ENCODE measurements at places on chromosomes 1 and 21.

DNA sequence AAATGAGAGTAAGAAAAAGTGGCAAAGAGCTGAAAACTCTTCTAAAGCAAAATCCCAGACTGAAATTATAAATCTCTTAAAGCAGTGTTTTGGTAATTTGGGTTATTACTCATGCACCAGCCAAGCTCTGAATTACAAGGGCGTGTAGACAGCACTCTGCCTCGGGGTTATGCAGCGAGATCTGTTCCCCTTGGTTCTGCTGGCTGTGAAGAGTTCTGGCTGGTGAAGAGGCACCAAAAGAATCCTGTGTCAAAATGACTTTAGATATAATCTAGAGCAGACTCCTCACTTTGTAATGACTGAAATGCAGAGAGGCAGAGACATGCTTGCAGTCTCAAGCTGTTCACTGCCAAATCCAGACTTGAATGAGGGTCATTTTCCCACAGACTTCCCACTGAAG, 461.8 kb upstream of the CXADR start:
- DNase-seq, result no peak

- DNase-seq, result peak; percentile 18
These were observed 46.9 kb downstream of the HLX start for GRCh38 chr1:220926146-220926545.

- no peak for DNase-seq
These were observed 3.0 kb downstream of the PLA2G2F start for GRCh38 chr1:20142001-20142710.

DNA sequence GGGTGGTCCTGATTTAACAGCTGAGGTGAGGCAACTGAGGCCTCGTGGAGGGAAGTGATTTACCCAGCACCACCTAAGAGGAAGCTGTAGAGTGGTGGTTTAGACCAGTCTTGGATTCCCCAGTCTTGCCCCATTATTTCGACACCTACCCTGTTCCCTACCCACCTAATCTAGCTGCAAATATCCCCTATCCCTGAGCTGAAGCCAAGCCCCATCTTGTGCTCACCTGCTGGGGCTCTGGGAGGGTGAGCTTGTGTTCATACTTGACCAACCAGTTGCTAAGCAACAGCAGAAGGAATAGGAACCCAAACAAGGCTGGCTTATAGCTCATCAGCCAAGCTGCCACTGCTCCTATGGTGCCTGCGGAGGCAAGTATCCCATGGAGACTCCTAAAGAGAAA, 2.0 kb downstream of the TEX46 start:
- DNase-seq, result peak; percentile 80

GRCh38 chr1:40316595-40317393, at the start of gene COL9A2:
TSS of gene COL9A2 (minus strand) at chr1:40317286. CDS start at chr1:40317197, 89 bp downstream.
- DNase-seq, result peak; percentile 44

GRCh38 chr1:172976222-172977041, 74.3 kb downstream of the TNFSF18 start:
- DNase-seq, result no peak

GRCh38 chr1:15718199-15718601, 17.9 kb upstream of the SLC25A34 start:
- no peak for DNase-seq

DNA sequence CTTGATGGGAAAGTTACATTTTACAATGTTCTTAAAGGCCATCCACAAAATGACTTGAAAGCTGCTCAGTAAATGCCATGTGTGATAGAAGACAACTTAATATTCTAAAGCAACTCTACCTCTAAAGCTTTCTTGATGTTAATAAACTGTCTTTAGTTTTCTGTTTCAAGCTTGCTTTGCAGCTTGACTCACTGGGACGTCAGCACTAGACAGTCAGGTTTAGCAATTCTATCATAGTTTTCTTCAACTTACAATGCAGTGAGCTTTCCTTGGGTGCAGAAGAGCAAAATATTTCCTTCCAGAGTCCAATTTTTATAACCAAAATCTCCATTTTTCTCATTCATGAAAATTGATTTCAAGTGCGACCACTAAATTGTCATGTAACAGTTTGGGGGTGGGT, 273.1 kb downstream of the NTNG1 start:
- no peak for DNase-seq

GRCh38 chr1:203551550-203551949, 57.6 kb downstream of the OPTC start:
- DNase-seq, result no peak

DNA sequence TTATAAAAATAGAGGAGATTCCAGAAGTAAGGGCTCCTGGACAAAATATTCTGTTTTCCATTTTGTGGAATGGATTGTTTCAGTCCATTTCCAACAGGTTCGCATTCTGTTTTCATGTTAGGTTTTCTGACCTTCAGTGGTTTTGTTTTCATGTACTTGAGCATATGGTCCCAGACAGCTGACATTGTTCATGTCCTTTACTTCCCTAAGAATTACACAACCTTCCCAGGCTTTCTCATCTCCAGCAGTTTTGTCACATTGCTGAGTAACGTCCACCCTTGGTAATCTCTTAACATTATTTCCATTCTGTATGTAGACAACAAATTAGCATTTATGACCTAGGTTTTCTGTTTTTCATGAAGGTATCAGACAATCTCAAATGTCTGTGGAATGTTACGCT, 21.0 kb upstream of the ERRFI1 start:
- no peak for DNase-seq

GRCh38 chr1:180837020-180837419, 75.7 kb upstream of the KIAA1614 start:
- DNase-seq, result no peak

DNA sequence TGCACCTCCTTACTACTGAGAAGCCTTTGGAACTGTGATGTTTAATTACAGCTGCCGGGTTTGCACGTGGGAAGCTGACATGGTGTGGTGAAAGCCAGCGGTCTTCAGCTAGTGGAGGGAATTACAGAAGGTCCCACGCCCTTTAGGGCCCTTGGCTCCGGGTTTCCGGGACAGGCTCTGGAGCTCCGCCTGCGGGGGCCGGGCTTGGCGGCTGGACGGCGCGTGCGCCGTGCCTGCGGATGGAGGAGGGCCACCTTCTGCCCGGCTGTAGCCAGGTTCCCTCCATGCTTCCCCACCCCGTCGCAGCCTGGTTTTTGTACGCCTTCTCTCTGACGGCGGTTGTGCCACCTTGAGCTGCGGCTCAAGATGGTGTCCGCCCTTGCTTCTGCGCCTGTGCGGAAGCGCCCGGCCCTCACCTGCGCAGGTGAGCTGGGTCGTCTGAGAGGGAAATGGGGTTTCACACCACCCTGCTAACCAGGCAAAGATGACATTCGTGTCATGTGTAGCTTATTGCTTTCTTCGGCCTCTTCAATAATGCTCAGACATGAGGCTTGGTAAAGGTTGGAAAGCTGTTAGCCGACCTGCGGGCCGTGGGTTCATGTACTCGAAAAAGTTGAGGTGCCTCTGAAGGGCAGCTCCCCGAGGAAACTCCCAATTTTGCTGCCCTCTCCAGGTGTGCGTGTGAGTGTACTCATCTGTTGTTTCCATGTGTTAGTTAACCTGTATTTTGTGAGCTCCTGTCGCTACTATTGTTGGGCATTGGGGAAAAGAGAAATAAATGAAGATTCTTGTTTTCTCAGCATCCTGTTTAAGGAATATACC, 36.6 kb upstream of the OPRD1 start:
- no peak for DNase-seq

- DNase-seq, result no peak
These were observed 11.1 kb downstream of the RNF19B start for GRCh38 chr1:32953495-32953894.

DNA sequence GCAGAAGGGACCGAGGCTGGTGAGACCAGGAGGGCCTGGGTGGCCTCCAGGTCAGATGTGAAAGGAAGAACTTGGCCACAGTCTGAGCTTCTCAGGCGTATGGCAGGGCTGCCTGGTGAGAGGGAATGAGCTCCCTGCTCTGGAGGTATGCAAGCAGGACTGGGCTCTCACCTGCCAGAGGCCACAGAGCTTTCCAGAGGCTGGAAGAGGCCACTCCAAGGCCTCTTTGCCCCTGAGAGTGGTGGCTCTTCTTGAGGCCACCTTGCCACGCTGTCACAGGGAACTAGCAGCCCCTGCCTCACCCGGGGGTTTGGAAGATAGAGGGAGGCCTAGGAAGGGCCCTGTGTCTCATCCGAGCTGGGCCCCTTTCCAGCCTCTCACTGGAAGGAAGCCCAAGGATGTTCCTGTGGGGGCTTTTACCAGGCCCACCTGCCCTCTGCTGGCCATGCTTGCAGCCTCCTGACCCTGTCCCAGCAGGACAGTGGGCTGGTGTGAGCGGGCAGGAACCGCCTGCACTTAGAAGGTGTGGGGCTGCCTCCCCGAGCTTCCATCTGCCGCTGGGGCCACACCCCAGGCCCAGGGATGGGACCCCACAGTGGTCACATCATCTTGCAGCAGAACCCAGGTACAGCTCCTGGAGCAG, 10.0 kb downstream of the PCSK9 start:
- DNase-seq, result no peak

DNA sequence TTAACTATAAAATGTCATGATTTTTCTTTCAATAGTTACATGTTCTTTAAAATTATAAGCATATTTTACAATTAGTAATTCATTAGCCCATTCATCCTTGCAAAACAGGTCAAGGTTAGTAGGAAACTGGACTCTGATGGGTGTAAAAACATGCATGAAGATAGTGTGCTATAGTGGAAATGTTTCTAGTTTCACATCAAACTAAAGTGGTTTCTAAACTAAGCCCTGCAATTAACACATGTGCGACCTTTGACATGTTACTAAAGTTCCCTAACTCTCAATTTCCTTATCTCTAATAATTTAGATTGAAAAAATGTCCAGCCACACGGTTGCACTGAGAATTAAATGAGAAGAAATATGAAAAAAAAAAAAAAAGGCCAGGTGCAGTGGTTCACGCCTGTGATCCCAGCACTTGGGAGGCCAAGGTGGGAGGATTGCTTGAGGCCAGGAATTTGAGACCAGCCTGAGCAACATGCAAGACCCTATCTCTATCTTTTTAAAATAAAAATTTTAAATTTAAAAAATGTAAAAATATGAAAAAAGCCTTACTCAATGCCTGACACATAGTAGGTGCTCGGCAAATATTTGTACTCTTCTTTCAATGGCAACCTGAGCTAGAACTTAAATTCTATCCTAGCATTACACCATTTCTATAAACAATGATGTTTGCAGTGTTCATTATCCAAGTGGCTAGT, 44.1 kb upstream of the PALMD start:
- DNase-seq, result no peak

DNA sequence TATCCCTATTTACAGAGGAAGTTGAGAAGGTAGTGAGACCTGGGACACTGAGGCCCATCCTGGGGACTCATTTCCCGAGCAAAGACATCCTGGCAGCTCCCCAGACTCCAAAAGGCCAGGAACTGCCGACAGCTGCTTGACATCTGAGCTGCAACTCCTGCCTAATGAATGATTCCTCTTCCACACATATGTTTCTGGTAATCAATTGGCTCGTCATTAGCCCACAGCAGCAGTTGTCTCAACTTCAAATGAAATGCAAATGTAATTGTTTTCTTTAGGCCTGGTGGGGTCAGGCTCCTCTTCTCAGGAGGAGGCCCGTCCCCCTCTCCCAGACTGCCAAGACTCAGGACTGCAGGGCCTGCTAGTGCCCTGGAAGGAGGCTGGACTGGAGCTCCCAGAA, 61.8 kb upstream of the DISP3 start:
- peak; percentile 78 for DNase-seq

GRCh38 chr1:238458899-238459298, 568.2 kb upstream of the ZP4 start:
- no peak for DNase-seq

DNA sequence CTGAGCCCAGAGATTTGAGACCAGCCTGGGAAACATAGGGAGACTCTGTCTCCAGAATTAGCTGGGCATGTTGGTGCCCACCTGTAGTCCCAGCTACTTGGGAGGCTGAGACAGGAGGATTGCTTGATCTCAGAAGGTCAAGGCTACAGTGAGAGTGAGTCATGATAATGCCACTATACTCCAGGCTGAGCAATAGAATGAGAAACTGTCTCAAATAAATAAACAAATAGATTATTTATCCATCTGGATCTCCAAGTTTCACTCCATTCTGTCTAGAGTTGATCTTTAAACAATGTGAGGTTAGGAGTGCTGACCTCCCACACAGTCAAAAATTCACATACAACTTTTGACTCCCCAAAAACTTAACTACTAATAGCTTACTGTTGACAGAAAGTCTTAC, 106.8 kb upstream of the PALMD start:
- no peak for DNase-seq

DNA sequence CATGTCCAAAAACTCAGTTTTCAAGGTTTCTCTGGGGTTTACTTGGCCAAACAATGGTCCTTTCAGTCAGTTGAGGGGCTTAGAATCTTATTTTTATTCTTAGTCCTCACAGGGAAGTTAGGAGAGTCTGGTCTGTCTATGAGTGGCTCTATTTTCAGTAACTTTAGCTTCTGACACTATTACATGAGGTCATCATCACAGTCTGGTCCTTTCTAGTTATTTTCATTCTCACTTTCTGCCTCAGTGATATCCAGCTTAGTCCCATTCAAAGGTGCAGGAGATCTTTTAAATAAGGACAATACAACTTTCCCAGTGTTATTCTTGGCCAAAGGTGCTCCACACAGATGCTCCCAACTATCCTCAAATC, 30.0 kb upstream of the FGGY start:
- no peak for DNase-seq

DNA sequence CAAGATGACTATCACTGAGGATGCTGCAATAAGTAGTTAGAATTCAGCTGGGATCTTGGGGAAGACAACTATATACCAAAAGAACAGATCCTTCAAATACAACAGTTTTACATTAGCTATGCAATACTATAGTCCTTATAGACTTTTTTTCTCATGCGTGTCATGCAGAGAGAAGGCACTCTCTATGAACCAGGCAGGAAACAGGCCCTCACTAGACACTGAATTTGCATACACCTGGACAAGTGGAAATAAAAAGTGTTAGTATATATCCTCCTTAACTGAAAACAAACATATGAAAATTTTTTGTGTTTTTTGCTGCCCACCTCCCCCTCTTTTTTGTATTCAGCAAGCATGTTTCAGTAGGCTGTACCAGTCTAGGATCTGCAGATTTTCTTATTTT, 29.9 kb downstream of the TMCO1 start:
- DNase-seq, result no peak

DNA sequence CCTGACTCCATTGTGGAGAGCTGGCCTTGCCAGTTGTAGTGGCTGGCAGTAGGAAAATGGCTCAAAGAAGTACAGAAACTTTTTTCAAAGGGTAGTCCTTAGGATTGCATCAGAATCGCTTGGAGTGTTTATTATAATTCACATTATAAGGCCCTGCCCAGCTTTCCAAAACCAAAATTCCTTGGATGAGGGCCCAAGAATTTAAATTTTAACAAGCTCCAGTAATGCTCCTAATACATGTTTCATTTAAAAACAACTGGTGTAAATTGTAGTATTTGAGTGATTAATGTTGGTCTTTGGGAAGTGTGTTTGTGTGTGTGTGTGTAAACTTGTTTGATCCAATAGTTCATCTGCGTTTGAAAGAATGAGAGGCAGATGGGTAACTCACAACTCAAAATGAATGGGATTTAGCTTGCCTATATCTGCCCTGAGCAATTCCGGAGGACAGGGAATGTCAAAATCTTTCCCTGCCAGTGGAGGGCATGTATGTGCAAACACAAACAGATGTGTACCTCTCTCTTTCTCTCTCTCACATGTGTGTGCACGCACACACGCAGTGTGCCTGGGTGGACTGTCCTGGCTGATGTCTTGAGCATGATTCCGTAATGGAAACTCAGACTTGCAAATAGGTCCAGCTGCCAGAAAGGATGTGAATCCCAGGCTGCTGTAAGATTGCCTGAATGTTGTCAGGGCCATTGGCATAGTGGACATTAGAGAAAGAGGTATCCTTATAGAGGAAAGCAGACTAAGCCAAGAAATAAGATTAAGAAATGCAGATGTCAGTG, 293.1 kb downstream of the LMX1A start:
- DNase-seq, result no peak

Data from NCI-H524 (cell line).